ENCODE measurements at places on chromosomes 6 and 20. TPM values are rescaled to one million over a fixed set of nuclear protein-coding genes. Genes with fewer than 3 reads are reported as not detected.

Gene BEND6
- total RNA-seq: 2.4 TPM

Gene OLIG3
- not detected for total RNA-seq

Gene PRKN
- 24.8 TPM for total RNA-seq

GRCh38 chr6:6001443-6001842 is 5.3 kb downstream of the NRN1 start:
- no peak for DNase-seq

Gene BHLHE23
- total RNA-seq: not detected
